Daoy (cell line): ENCODE measurements at places on chromosomes 12 and 14.

DNA sequence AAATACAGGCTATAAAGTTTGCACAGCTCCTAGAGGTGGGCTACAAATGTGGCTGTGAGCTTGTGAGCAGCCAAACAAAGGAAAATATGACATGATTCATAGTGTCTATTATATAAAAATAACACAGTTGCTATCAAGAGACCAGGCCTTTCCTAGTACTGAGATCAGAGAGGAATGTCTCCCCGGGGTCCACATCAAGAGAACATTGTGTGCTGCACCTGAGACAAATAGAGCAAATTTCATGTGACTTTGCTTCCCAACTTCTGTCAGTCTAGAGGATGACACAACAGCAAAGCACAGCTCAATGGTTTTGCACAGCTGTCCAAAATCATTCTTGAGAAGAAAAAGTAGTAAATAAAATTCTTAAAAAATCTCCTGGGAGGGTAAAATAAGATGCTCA lies 297.5 kb upstream of the PRKD1 start:
- DNase-seq = no peak

GRCh38 chr12:43579206-43579605 lies 27.2 kb upstream of the ADAMTS20 start:
- no peak for DNase-seq

- no peak for DNase-seq
These were observed 661.0 kb downstream of the RPS29 start for GRCh38 chr14:48925184-48925583.

GRCh38 chr14:23538785-23539184 lies 12.8 kb downstream of the ZFHX2 start:
- peak; percentile 42 for DNase-seq
